ENCODE measurements at places on chromosomes 2 and 18.

DNA sequence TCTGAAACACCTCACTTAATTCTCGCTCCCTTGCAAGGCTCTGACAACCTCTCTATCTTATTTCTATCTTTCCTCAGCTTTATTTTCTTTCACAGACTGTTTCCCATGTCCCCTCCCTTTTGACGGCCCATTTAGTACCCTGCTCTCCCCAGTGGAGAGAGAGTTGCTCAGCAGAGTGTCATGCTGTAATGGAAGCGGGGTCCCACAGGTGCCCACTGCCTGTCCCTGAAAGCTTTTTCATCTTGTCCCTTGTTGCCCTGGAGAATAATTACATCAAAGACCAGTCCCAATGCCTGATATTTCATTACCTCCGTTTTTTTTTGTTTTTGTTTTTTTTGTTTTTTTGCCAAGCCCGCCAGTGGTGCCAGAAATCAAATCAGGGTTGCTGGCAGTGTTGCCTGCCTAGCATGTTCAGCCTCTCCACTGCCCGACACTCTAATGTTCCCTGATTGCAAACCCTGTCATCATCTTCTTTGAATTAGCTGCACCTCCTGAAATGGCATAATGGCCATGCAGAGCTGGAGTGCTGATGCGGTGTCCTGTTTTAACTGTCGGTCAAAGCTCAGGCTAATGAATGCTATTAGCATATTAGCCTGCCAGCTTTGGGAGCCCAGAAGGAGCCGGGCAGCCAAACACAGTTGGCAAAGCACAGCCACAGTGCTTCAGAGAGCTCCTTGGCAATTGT, 71.2 kb upstream of the CAVIN2 start:
- no peak for DNase-seq

GRCh38 chr2:226773291-226773690, 26.3 kb downstream of the IRS1 start:
- no peak for DNase-seq

DNA sequence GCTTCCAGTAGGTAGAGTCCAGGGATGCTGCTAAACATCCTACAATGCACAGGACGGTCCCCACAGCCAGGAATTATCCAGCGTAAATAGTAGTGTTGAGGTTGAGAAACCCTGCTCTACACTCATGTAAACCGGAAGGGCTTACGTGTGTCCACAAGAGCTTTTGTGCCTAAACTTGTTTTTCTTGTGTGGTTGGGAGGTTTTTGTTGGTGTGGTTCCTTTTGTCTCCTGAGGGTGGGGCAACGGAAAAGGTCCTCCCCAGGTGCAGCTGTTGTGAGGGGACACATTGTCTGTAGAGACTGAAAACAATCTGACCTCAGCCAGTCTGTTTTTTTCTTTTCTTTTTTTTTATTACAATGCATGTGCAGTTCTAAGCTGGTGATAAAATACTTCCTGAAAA, 72.7 kb upstream of the MGAT5 start:
- DNase-seq, result no peak

GRCh38 chr2:6977113-6977741, 60.0 kb downstream of the RNF144A start:
- no peak for DNase-seq
